Skeletal muscle tissue (tissue), 5 donors: ENCODE measurements at places on chromosomes 16 and 17. TPM values are rescaled to one million over a fixed set of nuclear protein-coding genes. Genes with fewer than 3 reads are reported as not detected.

The SLC25A10 gene
- total RNA-seq = 6.8 TPM

The SNN gene
- 14.6 TPM for total RNA-seq

The SLC2A4 gene
- total RNA-seq = 34.4 TPM

The C17orf67 gene
- 1.0 TPM for total RNA-seq

The GP2 gene
- not detected for total RNA-seq

The BIRC5 gene
- 11.0 TPM for total RNA-seq

The TRAPPC1 gene
- total RNA-seq = 17.2 TPM

The TMEM204 gene
- total RNA-seq = 8.9 TPM
